ENCODE measurements at places on chromosomes 6 and 20. TPM values are rescaled to one million over a fixed set of nuclear protein-coding genes. Genes with fewer than 3 reads are reported as not detected.

GRCh38 chr6:112502351-112503090, 155.4 kb downstream of the RFPL4B start:
- peaks cover 3% of the 10 kb centered on the region for H3K27me3 ChIP-seq
- no peak overlapping the region for H3K4me3 ChIP-seq

Gene CCND3
- total RNA-seq, result 351 TPM

- peaks cover 10% of the 10 kb centered on the region for H3K4me1 ChIP-seq
- H3K4me3 ChIP-seq, result no peak overlapping the region
- no peak overlapping the region for H3K27ac ChIP-seq
- peaks cover 1% of the 10 kb centered on the region for H3K36me3 ChIP-seq
- peaks cover 5% of the 10 kb centered on the region for H3K27me3 ChIP-seq
Measured at GRCh38 chr6:134546962-134547645, 229.2 kb upstream of the SGK1 start.

Gene RIPOR2
- total RNA-seq, result 31.1 TPM

Gene GTSF1L
- total RNA-seq, result 0.39 TPM

- no peaks in the 10 kb centered on the region for H3K4me1 ChIP-seq
- DNase-seq, result no peak
- H3K27me3 ChIP-seq, result no peaks in the 10 kb centered on the region
- H3K36me3 ChIP-seq, result no peaks in the 10 kb centered on the region
- H3K4me3 ChIP-seq, result no peak overlapping the region
Measured at GRCh38 chr6:152836523-152836922, 85.9 kb downstream of the VIP start.

GRCh38 chr20:38181207-38181801, 16.2 kb upstream of the TGM2 start:
- no peaks in the 10 kb centered on the region for H3K36me3 ChIP-seq
- H3K27me3 ChIP-seq, result peaks cover 11% of the 10 kb centered on the region
- H3K27ac ChIP-seq, result no peak overlapping the region
- no peaks in the 10 kb centered on the region for H3K4me1 ChIP-seq
- no peak overlapping the region for H3K4me3 ChIP-seq
- no peak for DNase-seq

DNA sequence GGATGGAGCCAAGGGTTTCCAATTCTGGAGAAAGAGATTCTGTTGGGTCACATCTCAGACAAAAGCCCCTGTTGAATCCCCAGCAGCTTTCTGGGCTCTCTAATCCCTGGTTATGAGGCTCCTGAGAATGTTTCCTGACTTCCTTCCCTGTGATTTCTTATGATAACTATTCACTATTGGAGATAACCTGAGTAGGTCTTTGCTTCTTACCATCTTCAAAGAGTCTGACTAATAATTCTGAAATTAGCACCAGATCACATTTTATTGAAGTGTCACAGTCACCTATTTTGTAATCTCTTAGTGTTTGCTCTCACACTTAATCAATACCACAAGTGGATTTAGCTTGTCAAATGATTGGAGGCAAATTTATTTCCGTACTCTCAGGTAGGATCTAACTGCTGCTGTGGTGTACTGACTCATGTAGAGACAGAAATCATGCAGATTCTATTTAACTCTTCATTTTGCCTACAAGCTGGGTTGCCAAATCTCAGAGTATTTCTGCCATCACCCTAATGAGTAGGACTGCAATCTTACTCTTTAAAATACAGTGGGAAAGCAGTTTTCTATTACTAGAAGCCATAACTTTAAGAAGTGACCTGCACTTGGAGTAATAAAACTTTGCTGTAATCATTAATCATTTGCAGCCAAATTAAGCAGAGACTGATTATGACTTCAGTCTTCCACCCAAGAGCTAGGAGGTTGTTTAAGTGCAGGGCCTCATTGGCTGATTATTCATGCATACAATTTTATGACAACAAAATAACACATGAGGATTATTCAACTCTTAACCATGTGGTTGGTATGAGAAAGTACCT, 422.1 kb downstream of the EPM2A start:
- H3K4me3 ChIP-seq, result no peak overlapping the region
- no peak overlapping the region for H3K27ac ChIP-seq
- no peaks in the 10 kb centered on the region for H3K27me3 ChIP-seq

DNA sequence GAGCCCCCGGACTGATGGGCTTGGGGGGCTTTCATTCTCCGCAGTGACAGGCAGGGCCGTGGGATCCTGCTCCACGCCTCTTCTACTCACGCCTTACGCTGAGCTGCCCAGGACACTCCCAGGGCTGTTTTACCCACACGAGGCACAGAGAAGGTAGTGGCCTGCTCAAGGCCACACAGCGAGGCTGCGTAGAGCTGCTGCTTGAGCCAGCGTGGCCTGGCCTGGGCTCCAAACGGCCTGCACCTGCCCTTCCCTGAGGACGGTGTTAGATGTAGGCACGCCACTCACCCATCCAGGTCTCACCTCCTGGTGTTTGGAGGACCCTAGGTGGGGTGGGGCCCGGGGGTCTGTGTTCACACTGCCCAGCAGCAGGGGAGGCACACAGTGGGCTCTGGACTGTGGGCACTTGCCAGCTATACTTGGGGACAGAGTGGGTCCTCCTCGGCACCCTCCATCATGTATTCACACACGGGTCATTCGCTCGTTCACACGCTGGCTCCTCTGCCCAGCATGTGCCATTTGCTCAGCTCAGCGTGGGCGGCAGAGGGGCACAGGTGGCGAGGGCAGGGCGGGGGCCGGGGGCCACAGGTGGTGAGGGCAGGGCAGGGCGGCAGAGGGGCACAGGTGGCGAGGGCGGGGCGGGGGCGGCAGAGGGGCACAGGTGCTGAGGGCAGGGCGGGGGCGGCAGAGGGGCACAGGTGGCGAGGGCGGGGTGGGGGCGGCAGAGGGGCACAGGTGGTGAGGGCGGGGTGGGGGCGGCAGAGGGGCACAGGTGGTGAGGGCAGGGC, 18.4 kb upstream of the RBBP8NL start:
- H3K36me3 ChIP-seq, result no peaks in the 10 kb centered on the region
- no peak overlapping the region for H3K4me3 ChIP-seq
- peaks cover under 1% of the 10 kb centered on the region for H3K27me3 ChIP-seq
- no peaks in the 10 kb centered on the region for H3K4me1 ChIP-seq
- H3K27ac ChIP-seq, result no peak overlapping the region

Gene PRRT1
- 0.57 TPM for total RNA-seq

DNA sequence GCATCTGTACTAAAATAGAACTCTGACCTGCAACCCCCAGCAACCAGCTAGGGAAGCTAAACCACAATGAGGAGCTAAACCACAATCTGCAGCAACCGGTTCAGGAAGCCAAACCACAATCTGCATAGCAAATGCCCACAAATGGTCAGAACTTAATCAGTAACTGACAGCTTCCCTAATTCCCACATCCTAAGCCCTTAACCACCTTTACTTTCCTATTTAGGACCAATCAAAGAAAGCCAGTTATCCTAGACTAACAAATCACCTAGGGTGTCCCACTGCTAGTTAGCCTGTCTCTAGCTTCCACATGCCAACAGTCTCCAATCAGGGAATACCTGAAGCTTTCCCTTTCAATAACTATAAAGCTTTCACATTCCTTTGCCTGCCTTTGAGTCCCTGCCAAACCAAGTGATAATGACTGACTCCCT, 424.6 kb upstream of the PTCHD4 start:
- H3K4me1 ChIP-seq, result no peaks in the 10 kb centered on the region
- no peaks in the 10 kb centered on the region for H3K36me3 ChIP-seq
- no peak overlapping the region for H3K4me3 ChIP-seq
- H3K27ac ChIP-seq, result no peak overlapping the region
- H3K27me3 ChIP-seq, result no peaks in the 10 kb centered on the region

GRCh38 chr20:20780127-20780824, 67.8 kb upstream of the RALGAPA2 start:
- H3K4me1 ChIP-seq, result no peaks in the 10 kb centered on the region
- no peak overlapping the region for H3K27ac ChIP-seq
- H3K4me3 ChIP-seq, result no peak overlapping the region
- H3K27me3 ChIP-seq, result peaks cover 3% of the 10 kb centered on the region
- no peak for DNase-seq
- no peaks in the 10 kb centered on the region for H3K36me3 ChIP-seq

DNA sequence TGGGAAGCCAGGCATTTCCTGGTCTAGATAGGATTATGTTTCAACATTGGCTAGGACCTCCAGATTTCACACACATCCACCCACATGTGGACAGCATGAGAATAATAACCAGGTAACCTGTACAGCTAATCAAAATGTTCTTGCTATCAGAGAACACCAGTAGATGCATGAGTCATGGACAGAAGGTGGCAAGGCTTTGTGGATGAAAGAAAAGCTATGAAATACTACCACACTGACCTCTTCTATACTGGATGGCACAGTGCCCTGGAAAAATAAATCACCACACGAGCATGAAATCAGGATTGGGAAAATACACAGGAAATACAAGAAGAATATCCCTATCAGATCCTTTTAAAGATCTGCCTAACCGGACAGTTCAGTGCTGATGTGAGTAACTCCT, 113.0 kb downstream of the GMDS start:
- no peaks in the 10 kb centered on the region for H3K27me3 ChIP-seq
- peaks cover 23% of the 10 kb centered on the region for H3K4me1 ChIP-seq
- no peak overlapping the region for H3K27ac ChIP-seq

- no peak for DNase-seq
- H3K4me1 ChIP-seq, result no peaks in the 10 kb centered on the region
- H3K27me3 ChIP-seq, result peaks cover 2% of the 10 kb centered on the region
- H3K27ac ChIP-seq, result no peak overlapping the region
Measured at GRCh38 chr6:104574135-104574750, 285.5 kb downstream of the HACE1 start.

Data from activated T-helper 1 cell treated with anti-CD3 and anti-CD28 coated beads, Interleukin-12 subunit alpha, Interleukin-12 subunit beta, Interleukin-2, Interleukin-4 antibody, amounts not matched to agents 30 ng/mL and 10 ng/mL and 1 ng/mL, durations not matched to agents 14 hours and 24 hours and 36 hours (primary cell).